ENCODE measurements at places on chromosomes 12 and 14. TPM values are rescaled to one million over a fixed set of nuclear protein-coding genes. Genes with fewer than 3 reads are reported as not detected.

Gene BDKRB2
- 11.3 TPM for total RNA-seq

DNA sequence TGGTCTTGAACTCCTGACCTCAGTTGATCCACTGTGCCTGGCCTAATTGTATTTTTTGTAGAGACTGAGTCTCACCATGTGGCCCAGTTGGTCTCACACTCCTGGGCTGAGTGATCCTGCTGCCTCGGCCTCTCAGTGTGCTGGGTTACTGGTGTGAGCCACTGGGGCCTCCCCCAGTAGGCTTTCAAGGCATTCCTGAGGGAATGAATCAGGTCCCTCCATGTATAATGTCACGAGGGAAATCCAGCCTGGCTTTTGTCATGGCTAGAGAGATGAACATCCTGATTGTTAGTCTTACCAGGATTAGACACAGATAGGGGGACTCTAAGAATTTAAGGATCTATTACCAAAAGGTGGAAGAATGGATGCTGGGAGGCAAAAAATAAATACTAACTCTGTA, 51.9 kb downstream of the CPSF2 start:
- no peaks in the 10 kb centered on the region for H3K36me3 ChIP-seq
- no peak overlapping the region for H3K27ac ChIP-seq
- H3K4me3 ChIP-seq: no peak overlapping the region
- no peaks in the 10 kb centered on the region for H3K4me1 ChIP-seq
- H3K27me3 ChIP-seq: no peaks in the 10 kb centered on the region

- no peaks in the 10 kb centered on the region for H3K4me1 ChIP-seq
- H3K4me3 ChIP-seq: no peak overlapping the region
- H3K27ac ChIP-seq: no peak overlapping the region
- H3K27me3 ChIP-seq: no peaks in the 10 kb centered on the region
- no peaks in the 10 kb centered on the region for H3K36me3 ChIP-seq
- DNase-seq: no peak
Observed at GRCh38 chr14:60686865-60687264, 37.3 kb downstream of the SIX4 start.

DNA sequence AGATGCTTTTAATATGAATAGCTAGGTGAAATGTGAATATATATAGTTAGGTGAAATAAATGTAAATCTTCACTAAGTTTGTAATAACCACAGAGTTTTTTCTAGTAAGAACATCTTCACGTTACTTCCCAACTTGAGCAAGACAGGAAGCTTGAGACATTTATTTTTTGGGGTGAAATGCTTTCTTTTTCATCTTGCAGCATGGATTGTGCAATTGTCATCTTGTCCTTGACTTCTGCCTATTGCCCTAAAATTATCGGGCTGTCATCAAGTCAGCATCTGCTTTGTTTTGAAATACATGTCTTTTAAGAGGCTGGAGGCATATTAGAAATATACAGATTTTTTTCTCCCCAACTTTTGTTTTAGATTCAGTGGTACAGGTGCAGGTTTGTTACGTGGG, 433.9 kb downstream of the PCNX1 start:
- no peaks in the 10 kb centered on the region for H3K36me3 ChIP-seq
- no peak for DNase-seq
- H3K27ac ChIP-seq: no peak overlapping the region
- no peaks in the 10 kb centered on the region for H3K27me3 ChIP-seq

DNA sequence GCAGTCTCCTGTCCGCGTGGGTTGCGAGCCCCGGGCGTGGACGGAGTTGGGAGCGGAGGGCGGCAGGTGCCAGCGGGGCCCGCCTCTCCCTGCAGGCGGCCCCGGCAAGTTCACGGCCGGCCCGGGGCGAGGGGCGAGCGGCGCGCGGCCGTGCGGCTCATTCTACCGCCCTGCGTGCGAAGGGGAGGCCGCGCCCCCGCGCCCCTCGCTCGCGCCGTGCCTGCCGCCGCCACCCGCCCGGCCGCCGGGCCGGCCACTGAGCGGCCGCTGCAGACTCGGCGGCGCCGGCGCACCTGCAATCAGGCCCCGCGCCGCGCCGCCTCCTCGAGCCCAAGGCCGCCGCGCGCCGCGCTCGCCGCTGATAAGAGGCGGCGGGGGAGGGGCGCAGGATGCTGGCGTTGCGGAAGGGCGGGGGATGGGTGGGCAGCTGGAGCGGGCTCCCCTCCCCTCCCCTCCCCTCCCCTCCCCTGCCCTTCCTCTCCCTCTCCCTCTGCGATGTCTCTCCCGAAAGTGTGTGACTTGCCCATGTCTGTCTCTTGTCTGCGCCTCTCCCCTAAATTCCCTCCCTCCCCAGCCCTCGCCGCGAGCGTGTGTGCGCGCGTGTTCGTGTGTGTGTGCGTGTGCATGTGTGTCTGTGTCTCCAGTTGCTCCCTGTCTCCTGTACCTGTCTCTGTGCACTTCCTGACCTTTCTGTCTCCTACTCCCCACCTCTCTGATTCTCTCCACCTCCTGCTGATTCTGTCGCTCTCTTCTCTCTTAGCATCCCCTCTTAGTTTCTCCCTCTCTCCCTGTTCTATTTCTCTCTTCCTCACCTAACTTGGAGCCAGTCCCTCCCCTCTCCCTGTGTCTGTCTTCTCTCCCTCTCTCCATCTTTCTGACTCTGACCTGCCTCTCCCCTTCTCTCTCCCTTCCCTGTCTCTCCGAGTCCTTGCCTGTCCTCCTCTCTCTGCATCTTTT, 768.1 kb upstream of the TBX3 start:
- peak; percentile 39 for DNase-seq
- no peaks in the 10 kb centered on the region for H3K4me1 ChIP-seq
- H3K27ac ChIP-seq: no peak overlapping the region
- no peaks in the 10 kb centered on the region for H3K27me3 ChIP-seq
- no peaks in the 10 kb centered on the region for H3K36me3 ChIP-seq

DNA sequence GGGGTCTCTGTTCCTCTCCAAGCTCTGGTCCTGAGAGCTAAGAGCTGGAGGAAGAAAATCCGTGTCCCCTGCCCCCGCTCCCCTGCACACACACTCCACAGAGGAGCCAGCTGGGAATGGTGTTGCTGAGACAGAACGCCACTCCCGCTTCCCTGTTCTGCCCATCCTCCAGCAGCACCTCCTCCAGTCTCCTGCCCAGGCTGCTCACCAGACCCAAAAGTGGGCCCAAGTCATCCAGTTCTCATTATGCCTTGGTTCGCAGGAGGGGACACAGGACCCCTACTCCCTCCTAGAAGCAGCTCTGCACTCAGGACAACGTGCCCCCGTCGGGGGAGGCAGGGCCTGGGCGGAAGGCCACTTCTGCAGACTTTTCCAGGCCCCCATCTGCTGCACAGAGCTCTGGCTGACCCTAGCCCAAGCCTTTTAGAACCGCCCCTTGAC, 830 bp upstream of the TRMT61A start:
- H3K27ac ChIP-seq: peak overlapping the region; percentile 80
- H3K36me3 ChIP-seq: no peaks in the 10 kb centered on the region
- no peaks in the 10 kb centered on the region for H3K27me3 ChIP-seq
- DNase-seq: peak; percentile 68
- H3K4me1 ChIP-seq: peaks cover 34% of the 10 kb centered on the region
- peak overlapping the region; percentile 97 for H3K4me3 ChIP-seq

Gene TBC1D30
- total RNA-seq: 17.0 TPM

DNA sequence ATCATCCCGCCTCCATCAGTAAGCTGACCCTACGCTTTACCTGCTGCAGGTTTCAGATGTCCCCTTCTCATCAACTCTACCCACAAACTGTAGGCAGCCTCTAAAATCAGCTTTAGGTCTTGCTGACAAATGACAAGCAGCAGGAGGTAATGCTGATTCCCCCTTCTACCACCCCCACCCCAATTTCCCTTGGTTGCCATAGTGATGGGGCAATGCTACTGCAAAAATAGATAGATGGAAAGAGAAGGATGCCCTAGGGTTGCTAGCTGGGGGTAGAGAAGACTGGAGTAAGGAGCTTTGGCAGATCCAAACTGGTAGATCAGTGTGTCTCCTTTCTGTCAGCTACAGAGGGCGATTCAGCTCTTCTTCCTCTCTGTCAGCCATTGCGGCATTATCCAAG, 19.8 kb upstream of the PDE1B start:
- no peak overlapping the region for H3K4me3 ChIP-seq
- H3K4me1 ChIP-seq: no peaks in the 10 kb centered on the region
- no peaks in the 10 kb centered on the region for H3K36me3 ChIP-seq
- H3K27ac ChIP-seq: no peak overlapping the region
- DNase-seq: no peak

- no peak for DNase-seq
- no peak overlapping the region for H3K27ac ChIP-seq
- no peak overlapping the region for H3K4me3 ChIP-seq
Observed at GRCh38 chr12:27083861-27084394, 1.6 kb upstream of the C12orf71 start.

DNA sequence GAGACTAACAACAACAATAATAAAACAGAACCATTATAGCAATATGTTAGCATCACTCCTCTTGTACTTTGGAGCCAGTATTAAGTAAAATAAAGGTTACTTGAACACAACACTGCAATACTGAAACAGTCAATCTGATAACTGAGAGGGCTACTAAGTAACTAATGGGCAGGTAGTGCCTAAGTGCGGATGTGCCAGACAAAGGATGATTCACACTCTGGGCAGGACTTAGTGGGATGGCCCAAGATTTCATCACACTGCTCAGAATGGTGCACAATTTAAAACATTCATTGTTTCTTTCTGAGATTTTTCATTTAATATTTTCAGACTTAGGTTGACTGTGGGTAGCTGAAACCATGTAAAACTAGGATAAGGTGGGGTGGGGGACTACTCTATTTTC, 131.9 kb upstream of the CAND1 start:
- H3K27me3 ChIP-seq: no peaks in the 10 kb centered on the region
- no peak overlapping the region for H3K27ac ChIP-seq
- no peak for DNase-seq
- H3K36me3 ChIP-seq: no peaks in the 10 kb centered on the region
- no peaks in the 10 kb centered on the region for H3K4me1 ChIP-seq

Gene KLRG1
- 0.54 TPM for total RNA-seq

GRCh38 chr14:99258876-99259726, 12.9 kb downstream of the BCL11B start:
- H3K4me1 ChIP-seq: no peaks in the 10 kb centered on the region
- no peaks in the 10 kb centered on the region for H3K36me3 ChIP-seq
- H3K4me3 ChIP-seq: no peak overlapping the region
- no peaks in the 10 kb centered on the region for H3K27me3 ChIP-seq
- DNase-seq: no peak

- H3K27ac ChIP-seq: no peak overlapping the region
- DNase-seq: no peak
- no peaks in the 10 kb centered on the region for H3K36me3 ChIP-seq
- H3K4me3 ChIP-seq: no peak overlapping the region
- no peaks in the 10 kb centered on the region for H3K27me3 ChIP-seq
Observed at GRCh38 chr14:106508216-106508615, 981.8 kb downstream of the TMEM121 start.

- H3K4me1 ChIP-seq: no peaks in the 10 kb centered on the region
- no peaks in the 10 kb centered on the region for H3K27me3 ChIP-seq
- no peak overlapping the region for H3K27ac ChIP-seq
Observed at GRCh38 chr14:77225892-77226557, 44.4 kb downstream of the TMEM63C start.

Gene GALNT9
- 0.45 TPM for total RNA-seq

Gene MYF5
- total RNA-seq: not detected

DNA sequence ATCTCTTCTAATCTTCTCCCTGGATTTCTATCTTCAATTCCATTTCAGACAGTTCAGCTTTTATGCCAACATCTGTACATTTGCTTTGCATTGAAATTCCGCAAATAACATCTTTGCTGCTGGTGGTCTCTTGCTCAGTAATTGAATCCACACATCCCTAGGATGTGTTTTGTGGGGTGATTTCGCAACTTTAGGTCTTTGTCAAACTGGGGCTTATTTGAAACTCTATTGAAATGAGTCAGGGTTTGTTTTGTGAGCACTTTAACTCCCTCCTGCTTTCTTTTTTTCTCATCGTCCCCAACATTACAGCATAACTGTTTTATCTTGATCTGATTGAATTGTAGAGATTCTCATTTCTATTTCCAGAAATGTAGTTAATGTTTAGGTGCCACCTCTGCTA, 404.3 kb downstream of the NPAS3 start:
- no peak overlapping the region for H3K27ac ChIP-seq
- DNase-seq: no peak
- H3K4me3 ChIP-seq: no peak overlapping the region
- no peaks in the 10 kb centered on the region for H3K36me3 ChIP-seq
- no peaks in the 10 kb centered on the region for H3K27me3 ChIP-seq

Measured in colonic mucosa (tissue), 4 donors.